GM04504 (cell line): ENCODE measurements at places on chromosomes 4 and X.

DNA sequence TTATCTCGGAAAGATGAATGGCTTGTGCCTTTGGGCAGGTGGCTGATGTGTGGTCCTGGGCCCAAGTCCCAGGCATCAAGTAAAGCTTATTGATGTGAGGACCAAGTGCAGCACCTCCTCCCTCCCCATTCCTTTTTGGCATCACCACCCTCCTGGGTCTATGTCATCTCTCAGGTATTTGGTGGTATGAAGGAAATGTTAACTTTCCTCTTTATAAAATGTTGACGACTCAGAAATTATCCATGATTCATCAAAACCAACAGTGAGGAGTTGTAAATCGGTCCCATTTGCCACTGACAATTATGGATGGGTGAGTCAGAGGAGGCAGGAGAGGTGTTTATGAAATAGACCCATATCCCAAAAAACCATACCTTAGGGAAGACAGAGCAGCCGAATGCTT, 229.4 kb upstream of the GATB start:
- DNase-seq, result peak; percentile 82

DNA sequence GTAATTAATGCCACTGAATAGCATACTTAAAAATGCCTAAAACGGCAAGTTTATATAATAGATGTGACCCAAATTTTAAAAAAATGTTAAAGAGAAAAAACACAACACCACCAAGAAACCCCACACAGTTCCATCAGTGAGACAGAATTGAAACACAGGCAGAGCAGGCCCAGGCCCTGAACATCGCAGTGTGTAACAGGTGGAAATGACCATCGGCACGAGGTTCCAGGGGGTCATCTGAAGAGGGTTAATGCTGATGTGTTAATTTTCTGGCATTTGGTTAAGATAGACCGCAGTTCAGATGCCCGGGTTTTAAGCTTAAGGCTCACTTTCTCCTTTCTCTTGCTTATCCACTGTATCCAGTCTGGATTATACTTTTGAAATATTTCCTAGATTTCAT, 66.8 kb downstream of the ANAPC4 start:
- no peak for DNase-seq

DNA sequence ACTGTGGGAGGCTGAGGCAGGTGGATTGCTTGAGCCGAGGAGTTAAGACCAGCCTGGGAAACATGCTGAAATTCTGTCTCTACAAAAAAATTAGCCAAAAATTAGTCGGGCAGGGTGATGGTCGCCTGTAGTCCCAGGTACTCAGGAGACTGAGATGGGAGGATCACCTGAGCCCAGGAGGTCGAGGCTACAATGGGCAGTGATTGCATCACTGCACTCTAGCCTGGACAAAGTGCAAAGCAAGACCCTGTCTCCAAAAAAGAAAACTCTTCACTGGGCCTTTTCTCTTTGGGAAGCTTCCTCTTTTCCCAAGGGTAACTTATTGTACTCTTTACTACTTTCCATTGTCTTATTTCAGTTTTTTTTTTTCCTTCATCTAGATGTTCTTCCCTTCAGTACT, 88.9 kb downstream of the UBE2K start:
- DNase-seq, result no peak

DNA sequence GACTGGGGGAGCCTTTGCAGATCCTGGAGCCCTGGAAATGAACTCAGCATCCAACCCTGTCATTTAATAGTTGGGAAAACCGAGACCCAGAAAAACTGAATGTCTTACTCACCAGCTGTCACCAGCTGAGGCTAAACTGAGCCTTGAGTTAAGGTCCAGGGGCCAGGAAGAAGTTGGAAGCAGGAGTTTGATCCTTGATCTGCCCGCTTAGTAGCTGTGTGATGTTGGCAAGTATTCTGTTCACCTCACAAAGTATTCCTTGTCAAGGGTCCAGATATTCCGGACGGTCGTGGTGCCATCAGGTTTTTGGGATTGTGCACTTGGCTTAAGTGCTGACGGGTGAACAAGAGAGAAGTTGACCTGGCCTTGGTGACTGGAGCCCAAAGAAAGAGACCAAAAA, 30.7 kb upstream of the PROM1 start:
- no peak for DNase-seq

DNA sequence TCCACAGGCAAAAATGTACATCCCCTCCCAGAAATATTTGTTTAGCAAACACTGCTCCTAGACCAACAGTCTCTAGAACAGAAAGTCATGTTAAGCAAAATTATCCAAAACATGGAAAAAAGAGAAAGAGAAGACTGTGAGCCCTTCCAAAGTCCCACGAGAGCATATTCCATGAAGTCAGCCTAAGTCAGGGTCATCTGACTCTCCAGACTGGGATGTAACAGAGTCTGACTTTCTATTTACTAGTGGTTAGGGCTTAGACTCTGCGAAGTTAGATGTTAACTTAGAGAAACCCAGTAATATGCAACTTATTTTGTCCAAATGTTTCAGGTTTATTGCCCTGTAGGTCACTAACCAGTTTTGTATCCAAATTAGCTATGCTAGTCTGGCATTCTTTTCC, 102.3 kb downstream of the MID1 start:
- DNase-seq, result no peak

GRCh38 chr4:76705472-76705871, 192.5 kb downstream of the SOWAHB start:
- no peak for DNase-seq

GRCh38 chrX:31545191-31545590, 473.4 kb upstream of the FTHL17 start:
- DNase-seq, result no peak

DNA sequence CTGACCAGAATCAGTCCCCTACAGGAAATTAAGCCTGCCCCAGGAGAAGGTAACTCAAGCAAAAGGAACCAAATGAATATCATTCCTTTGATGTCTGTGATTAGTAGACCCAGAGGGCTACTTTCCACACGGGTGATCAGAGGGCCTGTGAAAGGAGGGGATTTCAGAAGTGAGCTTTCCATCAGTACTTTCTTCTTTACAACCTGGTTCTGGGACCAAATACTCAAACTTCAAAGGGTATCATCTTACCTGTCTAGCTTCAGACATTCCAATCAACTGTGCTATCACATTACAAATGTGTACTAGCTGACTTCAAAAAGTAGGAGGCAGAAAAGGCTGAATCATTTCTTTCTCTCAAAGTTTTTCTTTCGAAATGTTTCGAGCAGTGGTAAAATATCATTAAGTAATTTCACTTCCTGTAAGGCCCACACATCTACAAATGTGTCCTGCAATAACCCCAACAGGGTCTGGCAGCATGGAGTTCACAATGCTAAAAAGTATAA, 23.9 kb downstream of the ACSL4 start:
- DNase-seq, result no peak

- no peak for DNase-seq
Measured at GRCh38 chrX:112746812-112747595, 67.3 kb upstream of the LHFPL1 start.

DNA sequence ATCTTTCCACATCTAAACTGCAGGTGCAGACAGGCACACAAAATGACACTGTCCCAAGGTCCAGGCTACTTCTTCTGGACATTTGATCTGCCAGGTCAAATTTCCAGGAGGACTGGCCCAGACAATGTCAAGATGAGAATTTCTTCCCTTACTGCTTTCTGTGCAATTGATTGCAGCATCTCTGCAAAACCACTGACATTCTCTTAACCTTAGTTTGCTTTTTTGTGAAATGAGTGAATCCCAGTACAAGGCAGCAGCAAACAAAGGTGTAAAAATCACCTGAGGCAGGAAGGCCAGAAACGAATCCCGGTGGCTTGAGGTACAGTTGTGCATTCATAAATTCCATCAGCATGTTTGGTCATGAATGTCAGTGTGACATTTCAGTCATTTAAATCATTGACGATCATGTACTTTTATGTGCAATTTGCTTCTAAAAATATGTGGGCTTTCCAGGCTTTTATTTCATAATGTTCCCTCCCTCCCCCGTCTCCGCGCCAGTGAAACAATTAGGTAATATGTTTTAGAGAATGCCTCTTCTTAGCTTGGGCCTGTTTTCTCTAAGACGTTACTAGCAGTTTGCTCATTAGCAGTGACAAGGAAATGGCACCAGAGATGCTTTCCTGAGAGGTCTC, 39.1 kb downstream of the NHS start:
- no peak for DNase-seq

GRCh38 chr4:66376396-66376795, 706.1 kb upstream of the EPHA5 start:
- no peak for DNase-seq

GRCh38 chrX:68574240-68574639, 73.2 kb upstream of the STARD8 start:
- DNase-seq, result no peak

- DNase-seq, result no peak
Measured at GRCh38 chr4:169594560-169595195, 17.7 kb downstream of the NEK1 start.

GRCh38 chr4:182280436-182281111, 37.4 kb downstream of the TENM3 start:
- DNase-seq, result peak; percentile 3

- no peak for DNase-seq
Measured at GRCh38 chr4:617644-618641, 7.4 kb upstream of the PDE6B start.

DNA sequence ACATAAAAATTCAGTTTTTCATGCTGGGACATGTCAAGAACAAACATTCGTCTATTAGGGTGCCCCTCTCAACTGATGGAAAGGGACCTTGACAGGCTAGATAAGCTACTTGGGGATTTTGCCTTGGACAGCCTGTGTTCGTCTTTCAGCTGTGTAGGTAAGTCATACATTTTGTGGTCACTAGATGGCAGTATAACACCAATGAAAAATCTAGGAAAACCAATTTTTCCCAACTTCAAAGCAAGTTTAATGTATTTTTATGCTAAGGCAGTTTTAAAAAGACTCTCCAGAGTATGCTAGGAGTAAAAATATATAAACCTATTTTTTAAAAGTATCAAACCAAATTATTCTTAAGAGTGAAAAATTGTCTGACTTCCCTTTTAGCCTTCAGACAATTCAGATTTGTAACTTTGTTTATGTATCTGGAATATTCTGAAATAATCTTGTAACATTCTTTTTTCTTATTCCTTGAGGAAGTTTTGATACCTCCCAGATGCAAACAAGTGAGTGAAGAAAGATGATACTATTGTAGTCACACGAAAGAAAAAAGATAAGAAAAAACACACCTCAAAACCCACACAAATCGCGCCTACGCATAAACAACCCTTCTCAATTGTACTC, 158.3 kb downstream of the CPE start:
- DNase-seq, result peak; percentile 10

DNA sequence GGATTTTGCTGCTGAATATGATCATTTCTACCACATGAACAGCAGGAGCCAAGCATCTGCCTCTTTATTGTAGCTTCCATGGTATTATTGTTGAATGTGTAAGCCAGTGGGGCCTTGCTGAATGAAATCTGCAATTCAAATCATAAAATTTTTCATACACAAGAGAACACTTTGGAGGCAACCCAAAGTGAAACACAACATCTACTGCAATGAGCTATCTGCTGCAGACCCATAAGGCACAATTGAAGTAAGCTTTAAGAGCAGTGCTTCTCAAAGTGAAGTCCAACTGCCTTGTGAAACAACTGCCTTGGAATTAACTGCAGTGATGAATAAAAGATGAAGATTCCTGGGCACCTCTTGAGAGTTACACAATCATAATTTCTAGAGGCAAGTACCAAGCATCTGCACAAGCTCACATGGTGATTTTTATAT, 626.3 kb upstream of the INTU start:
- no peak for DNase-seq

DNA sequence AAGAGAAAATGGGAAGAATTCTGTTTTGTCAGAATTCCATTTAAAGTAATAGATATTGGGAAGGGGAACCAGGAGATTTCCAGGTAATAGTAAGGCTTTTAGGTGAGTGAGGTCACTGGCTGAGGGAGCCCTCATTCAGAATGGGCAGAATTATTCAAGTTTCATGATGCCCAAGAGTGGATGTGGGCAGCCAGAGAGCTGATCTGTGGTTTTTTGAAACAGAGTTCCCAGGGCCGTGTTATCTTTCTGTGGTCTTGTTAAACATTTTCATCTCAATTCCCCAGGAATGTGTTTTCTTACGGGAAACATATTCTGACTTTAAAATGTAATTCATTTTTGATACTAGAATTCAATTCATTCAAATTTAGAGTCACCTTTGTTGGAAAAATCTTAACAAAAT, 182.0 kb upstream of the AADAT start:
- DNase-seq, result no peak

- no peak for DNase-seq
Measured at GRCh38 chrX:63466690-63467089, 115.6 kb upstream of the SPIN4 start.

DNA sequence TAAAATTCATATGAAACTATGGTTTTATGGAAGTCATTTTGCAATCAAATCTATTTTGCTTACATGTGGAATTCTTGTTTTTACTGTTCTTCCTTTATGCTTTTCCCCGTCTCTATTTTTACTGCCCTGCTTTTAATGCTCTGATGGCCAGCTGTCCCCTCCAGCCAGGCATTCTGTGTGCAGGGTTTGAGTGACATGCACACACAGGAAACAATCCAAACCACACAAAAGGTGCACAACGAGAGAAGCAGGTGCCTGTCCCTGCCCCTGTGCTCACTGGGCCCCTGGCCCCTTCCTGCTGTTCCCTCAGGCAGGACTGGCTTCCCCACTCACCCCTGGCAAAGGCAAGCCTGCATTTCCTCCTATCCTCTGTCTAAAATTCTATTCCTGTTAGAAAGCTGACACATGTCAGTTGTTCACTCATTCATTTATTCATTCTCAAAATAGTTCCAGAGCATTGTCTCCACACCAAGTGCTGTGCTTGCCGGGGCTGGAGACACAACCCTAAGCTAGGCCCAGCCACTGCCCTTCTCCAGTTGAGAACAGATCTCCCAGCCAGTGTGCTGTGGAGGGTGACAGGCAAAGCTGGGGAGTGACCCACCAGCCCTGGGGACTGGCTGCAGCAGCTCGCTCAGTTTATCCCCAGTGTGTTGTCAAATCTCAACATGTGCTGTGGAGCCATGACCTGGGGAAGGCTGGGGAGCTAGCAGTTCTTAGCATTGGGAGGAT, 346.3 kb downstream of the FBXW7 start:
- DNase-seq, result no peak

DNA sequence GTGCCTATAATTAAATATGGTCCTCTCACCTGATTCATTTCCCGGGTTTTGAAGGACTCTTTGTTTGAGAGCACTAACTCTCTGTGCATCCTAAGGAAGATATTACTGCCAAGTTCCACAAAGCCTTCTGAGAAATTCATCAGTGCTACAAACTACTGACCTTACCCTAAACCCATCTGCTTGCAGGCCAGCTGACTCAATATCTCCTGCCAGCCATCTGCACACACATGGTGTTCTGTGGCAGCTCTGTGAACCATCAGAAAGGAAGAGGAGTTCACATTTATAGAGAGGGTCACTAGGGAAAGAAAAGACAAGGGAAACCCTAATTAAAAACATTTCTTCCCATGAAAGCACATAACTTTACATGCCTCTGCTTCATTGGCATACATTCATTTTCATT, 156.7 kb downstream of the ATP10D start:
- no peak for DNase-seq

- no peak for DNase-seq
Measured at GRCh38 chr4:47741200-47741599, 96.7 kb downstream of the CORIN start.
